ENCODE measurements at places on chromosomes 2 and 18.

DNA sequence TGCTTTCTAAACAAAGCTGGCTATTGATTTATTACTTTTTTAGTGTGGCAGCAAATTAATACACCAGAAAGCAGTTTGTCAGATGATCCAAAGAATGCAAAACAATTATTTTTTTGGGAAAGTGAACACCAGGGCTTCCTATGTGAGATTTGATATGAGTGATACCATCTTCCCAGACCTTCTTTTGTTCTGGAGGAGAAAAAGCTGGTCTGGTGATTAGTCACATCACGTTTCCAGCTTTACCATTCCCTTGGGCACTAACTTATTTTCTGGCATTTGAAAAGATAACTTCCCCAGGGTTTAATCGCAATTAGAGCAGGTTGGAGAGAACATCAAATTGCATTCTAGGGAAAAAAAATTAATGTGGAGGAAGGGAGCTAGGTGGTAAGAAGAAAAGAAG, 182.9 kb upstream of the TANK start:
- no peak for DNase-seq

- no peak for DNase-seq
These were observed 371 bp downstream of the MDH1B start for GRCh38 chr2:206764673-206765241.

DNA sequence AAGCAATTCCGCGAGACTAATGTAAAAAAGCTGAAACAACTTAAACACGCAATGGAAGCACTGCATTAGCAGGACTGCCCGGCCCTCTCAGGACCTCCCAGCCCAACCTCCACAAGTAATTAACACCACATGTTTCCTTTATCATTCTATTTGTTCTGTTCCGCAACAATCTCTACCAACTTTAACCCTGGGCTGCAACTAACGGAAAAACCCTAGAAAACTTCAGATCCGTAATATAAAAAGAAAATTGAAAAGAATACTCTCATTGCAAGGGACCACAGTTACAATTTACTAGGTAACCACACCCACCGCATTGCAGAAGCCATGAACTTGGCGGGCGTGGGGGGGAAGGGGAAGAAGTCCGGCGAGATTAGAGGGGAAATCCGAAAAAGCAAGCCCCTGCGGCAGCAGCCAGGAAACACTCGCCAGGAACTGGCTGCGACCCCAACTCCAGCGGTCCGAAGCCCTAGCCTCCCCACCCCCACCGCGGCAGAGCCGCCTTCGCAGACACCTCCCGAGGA, 1.2 kb downstream of the EPB41L3 start:
- DNase-seq = no peak

- no peak for DNase-seq
These were observed 170.7 kb downstream of the CYRIA start for GRCh38 chr2:16494836-16495508.

GRCh38 chr2:143847257-143847656, 672.7 kb downstream of the ZEB2 start:
- DNase-seq = no peak

GRCh38 chr2:127176371-127177311, 43.5 kb downstream of the CYP27C1 start:
- DNase-seq = no peak

DNA sequence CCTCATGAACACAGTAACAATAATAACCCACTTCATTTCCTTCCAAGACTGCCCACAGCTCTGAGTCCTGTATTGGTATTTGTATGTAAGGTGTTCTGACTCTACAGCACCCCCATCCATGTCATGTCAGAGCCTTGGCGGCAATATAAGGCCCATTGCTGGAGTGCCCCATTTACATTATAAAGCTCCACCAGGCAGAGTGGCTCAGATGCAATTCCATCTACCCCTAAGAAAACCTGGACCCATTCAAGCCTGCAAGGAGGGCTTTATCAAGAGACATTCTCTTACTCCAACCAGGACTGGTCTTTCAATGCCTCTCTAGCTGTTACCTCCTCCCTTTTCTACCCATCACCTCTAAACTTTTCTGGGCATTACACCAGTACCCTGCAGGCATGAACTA, 101.6 kb downstream of the ANTXR1 start:
- DNase-seq = no peak

DNA sequence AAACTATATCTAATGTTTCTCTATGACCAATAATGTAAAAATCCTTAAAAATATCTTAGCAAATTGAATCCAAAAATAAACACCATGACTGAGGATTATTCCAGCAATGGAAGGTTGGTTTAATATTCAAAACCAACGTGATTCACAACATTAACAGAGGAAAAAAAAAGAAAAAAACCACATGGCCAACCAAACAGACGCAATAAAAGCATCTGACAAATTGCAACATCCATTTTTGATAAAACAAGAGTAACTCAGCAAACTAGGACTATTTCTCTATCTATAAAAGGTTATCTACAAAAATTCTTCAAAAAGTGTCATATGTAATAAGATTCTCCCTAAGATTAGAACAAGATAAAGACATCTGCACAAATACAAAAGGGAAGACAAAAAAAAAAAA, 28.9 kb downstream of the PPP3R1 start:
- no peak for DNase-seq

DNA sequence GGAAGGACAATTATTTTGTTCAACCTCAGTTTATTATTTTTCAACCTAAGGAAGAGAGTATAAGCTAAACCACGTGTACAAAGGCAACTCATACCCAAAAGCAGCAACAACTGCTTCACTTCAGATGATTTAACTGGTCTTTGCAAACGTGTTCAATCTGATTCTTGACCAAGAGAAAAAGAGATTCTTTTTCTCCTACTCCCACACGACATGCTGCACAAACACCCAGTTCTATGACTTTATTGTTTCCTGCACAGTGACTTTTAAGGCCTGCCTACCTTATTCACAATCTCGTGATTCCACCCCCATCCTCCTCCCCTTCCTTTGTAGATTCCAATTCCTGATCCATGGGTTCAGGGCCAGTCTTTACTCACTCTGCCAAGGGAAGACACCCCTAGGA, 1394.8 kb upstream of the ZEB2 start:
- no peak for DNase-seq

DNA sequence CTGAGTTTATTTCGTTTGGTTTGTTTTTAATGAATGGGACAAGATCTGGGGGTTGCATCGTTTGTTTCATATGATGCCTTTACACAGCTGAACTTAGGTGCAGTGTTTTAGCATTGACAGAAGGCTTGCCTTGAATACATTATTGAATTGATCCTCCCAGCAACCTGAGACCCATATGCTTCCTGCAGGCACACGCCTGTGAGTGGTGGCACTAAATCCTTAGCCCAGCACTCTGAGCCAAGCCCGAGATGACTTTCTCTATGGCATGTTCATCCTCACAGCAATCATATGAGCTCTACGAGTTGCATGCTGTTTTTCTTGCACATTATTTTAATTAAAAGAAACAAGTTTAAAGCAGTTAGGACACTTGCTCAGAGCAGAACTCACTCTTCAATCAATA, 47.8 kb upstream of the AGAP1 start:
- DNase-seq = no peak

- no peak for DNase-seq
These were observed 152.9 kb downstream of the SPP2 start for GRCh38 chr2:234203135-234203984.

DNA sequence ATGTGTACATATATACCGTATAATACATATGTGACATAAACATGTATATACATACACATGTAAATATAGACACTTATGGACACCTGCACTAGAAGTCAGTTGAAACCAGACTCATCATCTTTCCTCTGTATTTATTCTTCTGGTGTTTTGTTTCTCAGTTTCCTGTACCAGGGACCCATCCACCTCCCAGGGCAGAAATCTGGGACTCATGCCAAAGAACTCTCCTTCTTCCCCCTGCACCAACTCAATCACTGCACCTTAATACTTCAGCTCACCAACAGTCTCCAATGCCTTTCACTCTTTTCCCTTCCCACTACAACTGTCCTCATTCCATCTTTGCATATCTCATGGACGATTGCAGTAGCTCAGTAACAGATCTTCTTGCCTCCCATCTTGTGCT, 428.0 kb downstream of the FBXO15 start:
- DNase-seq = no peak

DNA sequence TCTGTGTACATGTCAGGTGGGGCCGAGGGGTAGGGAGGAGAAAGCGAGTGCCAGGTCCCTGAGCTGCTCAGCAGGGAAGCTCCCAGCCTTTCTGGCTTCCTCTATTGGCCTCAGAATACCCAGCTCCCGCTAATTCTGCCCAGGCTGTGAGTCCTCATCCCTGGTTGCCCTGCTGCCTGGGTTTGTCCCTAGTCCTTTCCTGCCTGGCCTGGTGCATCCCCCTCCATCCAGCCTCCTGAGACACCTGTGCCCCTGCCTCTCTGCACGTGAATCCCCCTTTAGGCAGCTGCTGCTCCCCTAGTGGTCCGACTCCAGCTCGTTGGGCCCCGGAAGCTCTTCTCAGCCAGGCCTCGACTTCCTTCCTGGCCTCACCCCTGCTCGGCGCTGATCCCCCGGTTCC, 54.6 kb downstream of the INHBB start:
- no peak for DNase-seq

DNA sequence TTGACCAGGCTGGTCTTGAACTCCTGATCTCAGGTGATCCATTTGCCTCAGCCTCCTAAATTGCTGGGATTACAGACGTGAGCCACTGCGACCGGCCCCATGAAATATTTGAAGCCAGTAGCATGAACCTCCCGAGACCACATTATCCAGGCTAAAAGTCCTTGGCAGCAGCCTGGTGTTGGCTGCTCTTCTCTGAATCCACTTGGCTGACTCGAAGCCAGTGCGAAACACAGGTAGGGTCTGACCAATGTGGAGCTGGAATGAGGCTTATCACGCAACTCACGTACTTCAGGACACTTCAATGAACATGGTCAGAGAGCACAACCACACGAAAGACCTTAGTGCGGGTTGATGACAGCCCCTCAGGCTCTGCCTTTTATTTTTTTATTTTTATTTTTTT, 38.4 kb downstream of the USP40 start:
- no peak for DNase-seq

- no peak for DNase-seq
These were observed 165.1 kb downstream of the RPIA start for GRCh38 chr2:88856409-88857135.

- no peak for DNase-seq
These were observed 282.1 kb upstream of the HS6ST1 start for GRCh38 chr2:128600581-128601297.

GRCh38 chr2:22623620-22624019, 761.4 kb upstream of the KLHL29 start:
- no peak for DNase-seq

GRCh38 chr18:27712066-27712465, 464.9 kb downstream of the CDH2 start:
- no peak for DNase-seq

DNA sequence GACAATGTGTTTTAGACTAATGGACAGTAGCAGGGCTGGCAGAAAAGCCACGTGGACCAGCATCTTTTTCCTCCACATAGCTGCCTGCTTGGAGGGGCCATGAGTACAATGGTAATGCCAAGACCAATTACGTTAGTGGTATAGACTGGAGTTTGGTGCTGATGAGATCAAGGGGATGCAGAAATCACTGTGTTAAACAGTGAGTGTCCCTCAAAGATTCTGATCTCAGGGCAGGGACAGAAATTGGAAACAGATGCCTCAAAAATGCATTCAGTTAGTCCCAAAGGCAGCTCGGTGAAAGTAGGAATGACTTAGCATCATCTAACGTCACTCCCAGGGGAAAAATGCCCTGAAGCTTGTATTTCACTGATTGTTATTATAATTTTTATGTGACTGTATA, 72.4 kb downstream of the SLC16A14 start:
- no peak for DNase-seq

- no peak for DNase-seq
These were observed 652 bp downstream of the GPC1 start for GRCh38 chr2:240435948-240436682.

DNA sequence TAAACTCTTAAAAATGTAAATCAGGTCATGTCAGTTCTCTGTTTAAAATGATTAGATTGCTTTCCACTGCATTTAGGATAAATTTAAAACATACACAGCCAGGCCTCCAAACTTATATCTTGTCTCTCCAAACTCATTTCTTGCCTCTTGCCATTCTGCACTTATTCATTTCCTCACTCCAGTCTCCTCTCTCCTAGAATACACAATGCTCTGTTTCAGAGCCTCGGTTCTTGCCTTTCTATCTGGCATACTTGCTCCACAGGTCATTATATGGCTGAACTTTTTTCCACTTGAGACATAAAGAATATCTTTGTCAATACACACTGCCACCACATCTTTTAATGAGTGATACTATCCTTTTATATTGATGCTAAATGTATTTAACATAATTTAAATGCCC, 10.5 kb upstream of the UGP2 start:
- DNase-seq = no peak

DNA sequence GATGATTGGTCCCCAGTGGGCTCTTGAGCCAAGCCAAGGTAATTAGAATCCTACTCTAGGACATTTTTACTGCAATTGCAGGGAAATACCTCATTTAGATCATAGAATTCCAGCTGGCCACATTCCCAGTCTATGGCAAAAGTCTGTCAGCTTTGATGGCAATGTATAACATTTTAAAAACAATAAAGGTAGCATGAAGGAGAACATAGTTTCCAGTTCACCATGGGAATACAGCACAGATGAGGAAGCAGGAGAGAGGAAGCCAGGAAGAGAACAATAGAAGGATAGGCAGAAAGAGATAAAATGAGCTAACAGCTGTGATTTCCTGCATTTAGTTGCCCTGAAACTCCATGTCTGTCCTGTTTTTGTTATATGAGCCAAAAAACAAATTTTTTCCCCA, 897.3 kb upstream of the DDX18 start:
- no peak for DNase-seq

DNA sequence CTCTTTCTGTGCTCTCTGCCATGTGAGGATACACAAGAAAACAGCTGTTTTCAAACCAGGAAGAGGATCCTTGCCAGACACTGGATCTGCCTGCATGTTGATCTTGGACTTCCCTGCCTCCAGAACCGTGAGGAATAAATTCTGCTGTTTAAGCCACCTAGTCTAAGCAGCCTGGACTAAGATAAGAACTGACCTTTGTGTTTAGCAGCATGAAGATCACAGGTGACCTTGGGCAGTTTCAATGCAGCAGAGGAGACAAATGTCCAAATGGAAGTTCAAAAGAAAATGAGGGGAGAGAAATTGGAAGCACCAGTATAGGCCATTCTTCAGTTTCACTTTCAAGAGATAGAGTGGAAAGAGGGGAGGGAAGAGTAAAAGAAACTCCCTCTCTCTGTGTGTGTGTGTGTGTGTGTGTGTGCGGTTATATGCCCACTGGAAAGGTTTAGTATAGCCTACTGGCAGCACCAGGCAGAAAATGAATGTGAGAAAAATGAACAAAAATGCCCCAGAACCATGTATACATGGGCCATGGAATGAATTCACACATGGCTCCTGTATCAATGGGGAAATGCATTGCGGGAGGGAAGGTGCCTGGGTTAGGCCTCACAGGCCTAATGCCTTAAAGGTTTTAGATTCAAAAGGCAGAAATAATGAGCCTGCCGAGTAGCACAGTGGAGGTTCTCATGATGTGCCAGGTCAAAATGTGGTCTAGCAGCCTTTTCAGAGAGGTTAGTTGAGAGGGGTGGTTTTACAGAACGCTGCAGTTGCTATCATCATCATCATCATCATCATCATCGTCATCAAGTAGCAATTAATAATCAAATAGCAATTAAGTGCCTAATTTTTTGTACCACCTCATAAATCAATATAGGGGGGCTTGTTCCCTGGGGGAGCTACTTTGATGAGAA, 1.1 kb upstream of the CERS6 start:
- DNase-seq = no peak

Measured in naive thymus-derived CD8-positive, alpha-beta T cell (primary cell).